ENCODE measurements at places on chromosomes 7 and 10. TPM values are rescaled to one million over a fixed set of nuclear protein-coding genes. Genes with fewer than 3 reads are reported as not detected.
A peak's percentile ranks its signal among the peaks of the same experiment; 100 is the strongest.

GRCh38 chr7:130736298-130736900 lies 2.4 kb upstream of the KLF14 start:
- no peak overlapping the region for H3K27ac ChIP-seq
- no peak for DNase-seq
- H3K27me3 ChIP-seq, result peaks cover 57% of the 10 kb centered on the region
- H3K4me3 ChIP-seq, result no peak overlapping the region
- peaks cover 5% of the 10 kb centered on the region for H3K36me3 ChIP-seq

DNA sequence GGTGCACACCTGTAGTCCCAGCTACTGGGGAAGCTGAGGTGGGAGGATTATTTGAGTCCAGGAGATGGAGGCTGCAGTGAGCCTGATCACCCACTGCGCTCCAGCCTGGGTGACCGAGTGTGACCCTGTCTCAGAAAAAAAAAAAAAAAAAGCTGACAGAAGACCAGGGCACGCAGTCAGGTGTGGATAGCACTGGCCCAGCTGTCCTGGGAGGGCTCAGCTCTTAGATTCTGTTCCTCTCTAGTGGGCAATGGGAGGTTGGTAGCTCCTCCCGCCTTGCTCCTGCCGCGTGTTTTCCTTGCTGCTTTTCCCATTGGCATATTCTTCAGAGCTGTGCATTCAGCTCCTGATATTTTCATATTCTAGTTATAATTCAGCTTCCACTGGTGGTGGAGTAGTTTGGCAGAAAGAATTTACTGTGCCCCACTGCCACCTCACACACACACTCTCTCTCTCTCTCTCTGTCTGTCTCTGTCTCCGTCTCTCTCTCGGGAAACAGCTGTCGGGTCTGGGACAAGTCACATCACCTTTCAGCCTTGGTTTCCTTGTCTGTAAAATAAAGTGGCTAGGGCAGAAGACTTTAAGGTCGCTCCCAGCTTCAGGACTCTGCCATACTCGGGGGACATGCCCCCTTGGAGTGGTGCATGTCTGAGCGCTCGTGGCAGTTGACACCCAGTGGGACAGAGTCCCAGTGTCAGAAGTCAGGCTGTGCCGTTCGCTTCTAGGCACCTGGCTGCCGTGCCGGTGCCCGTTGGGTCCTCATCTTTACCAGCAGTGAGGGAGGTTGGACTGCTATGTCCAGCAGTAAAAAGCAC lies 25.9 kb upstream of the ANKRD2 start:
- DNase-seq, result no peak
- no peak overlapping the region for H3K4me3 ChIP-seq
- peaks cover 18% of the 10 kb centered on the region for H3K4me1 ChIP-seq
- H3K27ac ChIP-seq, result no peak overlapping the region
- H3K27me3 ChIP-seq, result no peaks in the 10 kb centered on the region

DNA sequence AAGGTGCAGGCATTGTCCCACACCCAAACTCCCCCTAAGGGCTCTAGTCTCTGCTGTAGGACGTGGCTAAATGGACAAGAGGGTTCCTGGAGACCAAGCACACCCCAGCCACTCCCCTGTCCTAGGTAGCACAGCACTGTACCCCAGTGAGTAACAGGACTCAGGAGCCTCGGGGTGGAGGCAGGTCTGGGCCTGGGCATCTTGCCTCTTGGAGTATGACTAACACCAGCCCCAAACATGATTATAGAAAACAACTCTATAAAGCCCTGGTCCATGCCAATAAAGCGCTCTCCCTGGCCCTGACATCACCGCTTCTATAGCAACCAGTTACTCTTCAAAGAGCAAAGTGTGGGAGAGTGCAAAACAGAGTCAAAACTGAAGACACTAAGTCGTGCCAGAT lies 195.0 kb downstream of the CALN1 start:
- DNase-seq, result no peak
- no peak overlapping the region for H3K4me3 ChIP-seq
- no peaks in the 10 kb centered on the region for H3K36me3 ChIP-seq
- no peak overlapping the region for H3K27ac ChIP-seq

- peaks cover 72% of the 10 kb centered on the region for H3K4me1 ChIP-seq
- DNase-seq, result no peak
- peak overlapping the region; percentile 97 for H3K4me3 ChIP-seq
- H3K27ac ChIP-seq, result peak overlapping the region; percentile 83
- peaks cover 50% of the 10 kb centered on the region for H3K36me3 ChIP-seq
Observed at GRCh38 chr10:100347568-100348195, 649 bp downstream of the SCD start.

The SH2B2 gene
- 0.50 TPM for total RNA-seq

The C7orf57 gene
- 0.10 TPM for total RNA-seq

DNA sequence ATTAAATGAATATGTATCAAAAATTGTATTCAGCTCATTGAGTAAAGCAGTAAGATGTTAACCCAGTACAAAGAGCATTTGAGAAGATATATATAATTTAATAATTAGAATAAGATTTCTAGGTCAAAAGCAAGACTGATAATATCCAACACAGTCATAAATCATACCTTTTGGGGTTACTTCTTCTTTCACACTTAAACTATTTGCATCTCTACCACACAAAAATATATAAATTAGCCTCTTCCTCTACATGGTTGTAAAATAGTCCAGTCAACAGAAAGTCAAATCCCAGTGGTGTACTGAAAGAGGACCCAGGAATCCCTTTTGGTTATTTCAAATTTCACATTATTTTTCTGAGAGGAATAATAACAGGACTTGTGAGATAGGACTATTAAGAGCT lies 204.6 kb upstream of the INHBA start:
- H3K36me3 ChIP-seq, result no peaks in the 10 kb centered on the region
- no peaks in the 10 kb centered on the region for H3K4me1 ChIP-seq
- no peak overlapping the region for H3K4me3 ChIP-seq

The PRPS1L1 gene
- not detected for total RNA-seq

The RBP4 gene
- not detected for total RNA-seq

GRCh38 chr10:86317949-86318725 lies 48.5 kb downstream of the GRID1 start:
- H3K4me3 ChIP-seq, result no peak overlapping the region
- no peak for DNase-seq
- peaks cover 4% of the 10 kb centered on the region for H3K27me3 ChIP-seq
- H3K27ac ChIP-seq, result no peak overlapping the region
- H3K36me3 ChIP-seq, result no peaks in the 10 kb centered on the region

DNA sequence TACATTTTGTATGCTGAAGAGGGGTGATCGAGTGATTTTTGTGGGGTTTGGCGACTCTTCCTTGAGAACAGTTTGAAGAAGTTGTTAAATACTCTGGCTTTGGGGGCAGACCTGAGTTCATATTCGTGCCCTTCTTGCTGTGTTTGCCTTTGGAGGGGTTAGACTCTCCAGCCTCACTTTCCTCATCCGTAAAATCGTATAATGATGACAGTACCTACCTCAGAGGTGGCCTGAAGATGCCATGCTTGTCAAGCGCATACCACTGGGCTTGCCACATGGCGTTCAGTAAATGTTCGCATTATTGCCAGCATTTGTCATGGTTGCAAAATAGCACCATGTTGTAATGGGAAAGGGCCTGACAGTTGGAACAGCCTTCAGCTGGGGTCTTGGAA lies 1.3 kb downstream of the STK17A start:
- peak overlapping the region; percentile 96 for H3K4me3 ChIP-seq
- DNase-seq, result peak; percentile 50
- H3K36me3 ChIP-seq, result peaks cover 25% of the 10 kb centered on the region
- peak overlapping the region; percentile 99 for H3K27ac ChIP-seq
- peaks cover 37% of the 10 kb centered on the region for H3K4me1 ChIP-seq
- H3K27me3 ChIP-seq, result peaks cover 15% of the 10 kb centered on the region

The TRIL gene
- total RNA-seq, result not detected

DNA sequence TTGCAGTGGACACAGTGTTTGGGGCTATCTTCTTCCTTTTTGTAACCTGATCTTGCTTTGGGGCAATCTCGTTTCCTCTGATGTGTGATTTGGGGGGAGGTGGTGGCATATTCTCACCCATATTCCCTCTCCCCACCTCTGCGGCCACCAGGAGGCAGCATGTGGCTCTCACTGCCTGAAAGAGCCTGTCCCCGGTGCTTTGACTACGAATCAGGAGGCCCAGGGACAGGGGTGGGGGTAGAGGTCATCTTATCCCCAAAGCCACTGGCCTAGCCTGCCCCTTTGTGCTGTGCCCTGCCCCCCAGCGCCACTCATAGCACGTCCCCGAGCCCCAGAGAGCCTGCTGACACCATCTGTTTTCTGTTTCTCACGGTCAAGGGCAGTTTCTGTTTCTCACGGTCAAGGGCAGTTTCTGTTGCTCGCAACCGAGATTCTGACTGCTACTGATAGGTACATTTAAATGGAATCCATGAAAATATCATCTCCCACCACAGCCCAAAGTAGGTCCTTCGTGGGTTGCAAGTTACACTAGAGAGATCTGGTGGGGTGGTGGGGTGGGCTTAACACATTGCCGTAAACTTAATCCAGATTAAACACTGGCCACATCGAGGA lies 28.2 kb downstream of the PHYH start:
- peak; percentile 54 for DNase-seq
- peaks cover 7% of the 10 kb centered on the region for H3K4me1 ChIP-seq
- H3K27ac ChIP-seq, result no peak overlapping the region
- no peaks in the 10 kb centered on the region for H3K27me3 ChIP-seq

DNA sequence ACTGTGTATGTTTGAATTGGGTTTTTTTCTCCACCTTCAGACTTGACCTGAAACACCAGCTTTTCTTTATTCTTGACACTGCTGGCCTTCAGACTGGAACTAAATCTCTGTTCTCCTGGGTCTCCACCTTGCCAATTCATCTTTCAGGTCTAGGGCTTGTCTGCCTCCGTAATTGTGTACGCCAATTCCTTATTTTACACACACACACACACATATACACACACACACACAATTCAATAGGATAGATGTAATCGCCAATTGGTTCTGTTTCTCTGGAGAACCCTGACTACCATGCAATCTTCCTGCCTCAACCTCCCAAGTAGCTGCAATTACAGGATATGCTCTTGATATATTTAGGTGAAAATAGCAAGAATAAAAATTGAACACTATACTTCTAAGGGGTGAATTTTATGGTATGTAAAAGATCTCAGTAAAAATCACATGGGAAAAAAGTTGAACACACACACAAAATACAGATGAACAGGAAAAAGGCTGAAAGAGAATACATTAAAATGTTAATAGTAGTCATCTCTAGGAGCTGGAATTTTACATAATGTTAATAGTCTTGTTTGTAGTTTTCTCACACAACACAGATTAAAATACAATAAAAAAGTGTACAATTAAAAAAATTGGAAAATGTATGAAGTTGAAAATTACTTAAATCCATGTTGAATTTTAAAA lies 6.6 kb upstream of the VCL start:
- no peaks in the 10 kb centered on the region for H3K27me3 ChIP-seq
- no peak for DNase-seq
- H3K27ac ChIP-seq, result peak overlapping the region; percentile 83

- no peak for DNase-seq
- peaks cover 42% of the 10 kb centered on the region for H3K36me3 ChIP-seq
- no peak overlapping the region for H3K4me3 ChIP-seq
- no peaks in the 10 kb centered on the region for H3K27me3 ChIP-seq
- no peak overlapping the region for H3K27ac ChIP-seq
Observed at GRCh38 chr10:70597856-70598815, 4.4 kb downstream of the PRF1 start.

The GCC1 gene
- total RNA-seq, result 18.9 TPM

- peaks cover 30% of the 10 kb centered on the region for H3K27me3 ChIP-seq
- peaks cover 35% of the 10 kb centered on the region for H3K4me1 ChIP-seq
- peak; percentile 10 for DNase-seq
- peak overlapping the region; percentile 91 for H3K4me3 ChIP-seq
Observed at GRCh38 chr10:12351447-12351846, 2.1 kb downstream of the CAMK1D start.

DNA sequence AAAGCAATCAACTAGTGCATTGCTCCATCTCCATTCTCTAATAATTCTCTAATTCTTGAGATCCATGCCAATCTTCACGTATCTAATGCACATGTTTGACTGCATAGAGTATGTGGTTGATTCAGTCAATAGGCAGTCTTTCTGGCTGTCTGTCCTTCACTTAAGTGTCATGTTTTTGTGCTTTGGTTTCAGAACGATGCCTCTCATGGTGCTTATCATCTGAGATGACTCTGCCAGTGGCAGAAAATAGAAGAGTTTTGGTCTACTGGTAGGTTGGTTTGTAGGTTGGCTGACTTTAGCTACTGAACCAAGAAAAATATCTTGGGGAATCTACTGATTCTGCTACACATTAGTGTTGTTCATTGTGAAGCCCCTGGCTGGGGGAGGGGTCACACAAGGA lies 364.2 kb downstream of the SFMBT2 start:
- peaks cover 24% of the 10 kb centered on the region for H3K4me1 ChIP-seq
- H3K27ac ChIP-seq, result no peak overlapping the region
- no peak overlapping the region for H3K4me3 ChIP-seq
- no peaks in the 10 kb centered on the region for H3K27me3 ChIP-seq
- DNase-seq, result no peak

- H3K36me3 ChIP-seq, result no peaks in the 10 kb centered on the region
- no peak for DNase-seq
- H3K4me1 ChIP-seq, result no peaks in the 10 kb centered on the region
- no peak overlapping the region for H3K27ac ChIP-seq
Observed at GRCh38 chr10:20948686-20949327, 51.7 kb upstream of the NEBL start.

GRCh38 chr7:44325201-44325671 lies at the start of gene CAMK2B:
TSS of gene CAMK2B (minus strand) at chr7:44325594. CDS start at chr7:44325421, 173 bp downstream.
- H3K4me3 ChIP-seq, result peak within 1 kb of the TSS; percentile 62
- peaks cover 45% of the 10 kb centered on the region for H3K27me3 ChIP-seq
- DNase-seq, result peak; percentile 5
- H3K36me3 ChIP-seq, result no peaks in the 10 kb centered on the region

The AKAP9 gene
- total RNA-seq, result 43.7 TPM

GRCh38 chr10:110903280-110904278 lies 15.4 kb downstream of the BBIP1 start:
- DNase-seq, result no peak
- peaks cover 46% of the 10 kb centered on the region for H3K36me3 ChIP-seq
- H3K27ac ChIP-seq, result no peak overlapping the region
- no peaks in the 10 kb centered on the region for H3K27me3 ChIP-seq

The OPN1SW gene
- total RNA-seq, result not detected

DNA sequence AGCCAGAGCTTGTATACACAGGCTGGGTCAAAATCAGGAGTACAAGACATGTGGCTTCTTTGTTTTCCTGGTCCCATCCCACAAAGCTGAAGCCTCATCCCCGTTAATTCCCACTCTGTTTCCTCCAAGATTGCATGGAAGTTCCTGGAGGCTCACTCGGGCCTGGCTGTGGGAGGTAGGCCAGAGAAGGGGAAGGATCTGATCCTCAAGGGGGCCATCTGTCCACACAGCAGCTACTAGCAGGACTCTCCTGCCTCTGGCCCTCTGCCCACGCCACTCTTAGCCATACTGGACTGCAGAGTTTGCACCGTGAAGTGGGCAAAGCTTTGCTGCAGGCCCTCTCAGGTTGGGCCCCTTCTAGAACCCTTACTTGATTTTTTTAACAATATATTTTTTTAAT lies 160.6 kb downstream of the FGFR2 start:
- H3K27ac ChIP-seq, result no peak overlapping the region
- H3K4me3 ChIP-seq, result no peak overlapping the region
- H3K4me1 ChIP-seq, result no peaks in the 10 kb centered on the region
- DNase-seq, result no peak
- H3K27me3 ChIP-seq, result no peaks in the 10 kb centered on the region
